ENCODE measurements at places on chromosomes 1 and 21.
A peak's percentile ranks its signal among the peaks of the same experiment; 100 is the strongest.

- no peaks in the 10 kb centered on the region for H3K27me3 ChIP-seq
- H3K4me3 ChIP-seq = no peak overlapping the region
- DNase-seq = no peak
- H3K4me1 ChIP-seq = peaks cover 4% of the 10 kb centered on the region
- no peak overlapping the region for H3K27ac ChIP-seq
These were observed 170.1 kb downstream of the DHRS3 start for GRCh38 chr1:12447849-12448312.

DNA sequence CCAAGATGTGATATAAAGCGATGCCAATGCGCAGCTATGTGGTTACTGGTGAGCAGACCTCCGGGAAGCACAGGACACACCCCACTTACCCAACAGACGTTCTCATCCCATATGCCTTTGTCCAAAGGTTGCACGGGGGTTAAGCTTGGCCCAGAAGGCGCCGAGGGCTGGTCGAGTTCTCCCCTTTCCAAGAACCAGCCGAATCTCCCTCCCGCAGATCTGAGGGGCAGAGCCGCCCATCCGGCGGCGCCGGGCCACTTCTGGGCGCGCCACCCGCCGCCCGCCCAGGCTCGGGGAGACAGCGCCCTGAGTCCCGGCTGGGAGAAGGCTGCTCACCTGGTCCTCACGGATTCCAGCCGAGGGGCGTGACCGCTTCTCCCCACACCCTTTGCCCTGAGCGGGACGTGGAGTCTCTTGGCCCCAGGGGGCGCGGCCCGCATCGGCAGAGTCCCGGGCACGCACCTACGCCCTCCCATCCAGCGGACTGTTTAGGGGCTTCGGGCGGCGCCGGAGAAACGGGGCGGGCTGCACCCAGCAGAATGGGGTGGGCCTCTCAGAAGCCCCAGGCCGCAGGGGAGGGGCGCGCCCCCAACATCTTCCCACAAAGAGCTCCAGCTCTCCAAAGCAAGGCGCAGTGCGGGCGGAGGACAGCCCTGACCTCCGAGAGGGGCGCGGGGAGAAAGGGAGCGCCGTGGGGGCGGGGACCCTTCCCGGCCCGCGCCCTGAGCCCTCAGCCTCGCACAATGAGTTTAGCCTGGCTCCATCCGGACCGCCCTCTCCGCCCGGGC, 615 bp downstream of the GPR161 start:
- peak overlapping the region; percentile 51 for H3K4me3 ChIP-seq
- H3K4me1 ChIP-seq = no peaks in the 10 kb centered on the region
- no peak for DNase-seq
- H3K36me3 ChIP-seq = no peaks in the 10 kb centered on the region

DNA sequence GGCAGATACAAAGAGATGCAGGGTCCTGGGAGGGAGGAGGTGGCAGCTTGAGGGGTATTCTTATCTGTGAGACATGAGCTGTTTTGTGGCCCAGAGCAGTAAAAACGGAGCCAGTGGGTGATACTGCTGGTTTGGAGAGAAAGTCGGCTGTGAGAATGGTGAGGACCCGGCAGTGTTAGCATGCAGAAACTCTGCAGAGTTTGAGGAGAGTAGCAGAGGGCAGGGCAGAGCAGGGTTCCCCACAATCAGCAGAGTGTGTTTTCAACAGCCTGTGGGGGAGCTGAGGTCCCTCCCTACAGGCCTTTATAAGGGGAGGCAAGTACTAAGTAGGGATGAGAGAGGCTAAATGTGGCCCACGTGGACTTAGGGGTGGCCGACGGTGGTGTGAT, 423 bp downstream of the SLAMF8 start:
- no peaks in the 10 kb centered on the region for H3K36me3 ChIP-seq
- no peaks in the 10 kb centered on the region for H3K27me3 ChIP-seq
- no peak for DNase-seq
- H3K4me1 ChIP-seq = no peaks in the 10 kb centered on the region

DNA sequence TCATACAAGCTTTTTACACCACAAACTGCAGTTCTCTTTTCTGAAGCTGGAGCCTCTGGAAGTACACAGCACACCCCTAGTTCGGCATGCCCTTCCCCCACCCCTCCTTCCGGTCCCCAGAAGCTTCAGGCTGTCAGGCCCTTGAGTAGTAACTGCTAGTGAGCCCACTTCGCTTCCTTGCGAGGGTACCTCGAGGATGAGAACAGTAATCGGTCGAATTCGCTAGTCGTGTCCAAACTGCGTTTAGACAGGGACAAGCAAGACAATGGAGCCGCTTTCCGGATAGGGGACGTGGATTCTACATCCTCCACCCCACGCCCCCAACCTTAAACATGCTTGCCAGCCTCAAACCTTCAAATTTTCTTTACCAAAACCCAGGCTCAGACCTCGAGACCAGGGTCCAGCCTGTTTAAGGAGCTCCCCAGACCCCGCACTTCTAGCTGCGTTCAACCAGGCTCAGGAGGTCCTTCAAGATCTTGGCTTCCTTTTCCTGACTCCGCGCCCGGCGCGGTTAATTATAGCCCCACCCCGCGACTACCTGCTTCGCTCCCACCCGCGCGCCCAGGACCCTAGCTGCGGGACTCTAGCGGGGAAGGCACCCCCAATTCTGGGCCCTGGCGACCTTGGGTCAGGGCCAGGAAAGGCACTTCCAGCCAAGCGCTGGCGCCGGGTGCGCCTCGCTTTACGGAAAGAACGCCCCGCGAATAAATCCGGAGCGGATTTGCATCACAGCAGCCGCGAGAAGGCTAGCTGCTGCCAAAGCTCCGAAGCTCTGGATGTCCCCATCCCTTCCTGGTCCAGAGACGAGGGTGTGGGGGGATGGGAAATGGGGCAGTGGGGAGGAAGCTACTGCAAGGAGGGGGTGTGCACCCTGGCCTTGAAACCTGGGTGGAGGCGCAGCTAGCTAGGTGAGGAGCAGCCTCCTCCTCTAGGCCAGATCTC, 8.1 kb upstream of the TSPAN1 start:
- no peaks in the 10 kb centered on the region for H3K36me3 ChIP-seq
- H3K4me3 ChIP-seq = peak overlapping the region; percentile 39
- peak; percentile 54 for DNase-seq
- peak overlapping the region; percentile 5 for H3K27ac ChIP-seq
- H3K4me1 ChIP-seq = no peaks in the 10 kb centered on the region

DNA sequence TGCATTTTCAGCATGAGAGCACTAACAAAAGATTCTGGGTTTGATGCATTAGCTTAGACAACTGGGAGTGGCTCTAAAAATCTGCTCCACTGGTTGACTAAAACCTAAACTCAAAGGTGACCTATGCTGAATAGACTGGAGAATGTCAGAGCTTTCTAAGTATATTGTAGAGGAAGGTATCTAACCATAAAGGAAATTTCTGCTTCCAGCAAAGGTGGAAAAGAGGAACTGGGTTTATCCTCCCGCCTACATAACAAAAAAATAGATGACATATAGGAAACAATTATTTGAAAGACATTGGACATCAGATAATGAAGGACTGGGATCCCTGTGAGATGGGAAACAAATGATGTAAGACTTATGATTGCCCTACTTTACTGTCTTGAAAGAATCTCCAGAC, 35.8 kb upstream of the CR2 start:
- no peak overlapping the region for H3K27ac ChIP-seq
- no peaks in the 10 kb centered on the region for H3K27me3 ChIP-seq
- H3K4me1 ChIP-seq = no peaks in the 10 kb centered on the region
- H3K36me3 ChIP-seq = no peaks in the 10 kb centered on the region
- no peak overlapping the region for H3K4me3 ChIP-seq

DNA sequence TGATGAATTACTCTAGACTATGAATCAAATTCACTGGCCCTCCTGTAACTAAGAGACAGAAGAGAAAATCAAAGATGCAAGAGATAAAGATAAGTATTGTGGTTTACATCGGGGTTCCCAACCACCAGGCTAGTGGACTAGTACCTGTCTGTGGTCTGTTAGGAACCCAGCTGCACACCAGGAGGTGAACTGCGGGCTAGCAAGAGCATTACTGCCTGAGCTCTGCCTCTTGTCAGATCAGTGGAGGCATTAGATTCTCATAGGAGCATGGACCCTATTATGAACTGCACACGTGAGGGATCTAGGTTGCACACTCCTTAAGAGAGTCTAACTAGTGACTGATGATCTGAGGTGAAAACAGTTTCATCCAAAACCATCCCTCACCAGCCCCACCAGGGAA, 58.9 kb upstream of the DUSP10 start:
- H3K4me3 ChIP-seq = no peak overlapping the region
- no peak for DNase-seq
- no peak overlapping the region for H3K27ac ChIP-seq

Data from right lobe of liver (tissue), 6 donors.